ENCODE measurements at places on chromosomes 5 and 9. TPM values are rescaled to one million over a fixed set of nuclear protein-coding genes. Genes with fewer than 3 reads are reported as not detected.

DNA sequence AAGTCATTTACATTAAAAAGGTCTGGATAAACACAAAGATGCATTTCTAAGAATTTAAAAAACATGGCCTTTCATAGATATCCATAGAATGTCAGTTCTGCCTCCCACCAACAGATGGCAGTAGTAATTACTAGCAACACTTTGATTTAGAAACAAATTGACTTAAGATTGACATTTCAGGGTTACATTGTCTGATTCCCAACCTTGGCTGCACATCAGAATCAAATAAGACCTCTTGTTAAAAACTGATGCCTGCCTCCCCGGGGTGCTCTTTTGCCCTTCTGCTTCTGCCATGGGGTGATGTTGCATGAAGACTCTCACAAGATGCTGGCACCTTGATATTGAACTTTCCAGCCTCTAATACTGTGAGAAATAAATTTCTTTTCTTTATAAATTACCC, 146.2 kb upstream of the GPR151 start:
- ATAC-seq, result no peak

GRCh38 chr5:61280205-61280604, 51.9 kb upstream of the ZSWIM6 start:
- peak; percentile 44 for ATAC-seq

DNA sequence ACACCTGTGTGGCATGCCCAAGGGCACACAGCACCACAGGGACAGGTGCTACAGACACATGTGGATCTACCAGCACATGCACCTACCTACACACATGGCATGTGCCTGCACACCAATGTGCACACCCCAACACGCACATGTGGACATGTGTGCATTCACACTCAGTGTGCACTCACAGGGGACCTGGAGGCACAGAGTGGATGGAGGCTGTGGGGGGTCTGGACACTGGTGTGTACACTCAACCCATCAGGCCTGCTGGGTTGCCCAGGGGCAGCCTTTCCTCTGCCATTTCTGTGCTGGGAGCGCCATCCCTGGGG, 1.7 kb downstream of the CRB2 start:
- no peak for ATAC-seq

Gene ADGRD2
- not detected for total RNA-seq

DNA sequence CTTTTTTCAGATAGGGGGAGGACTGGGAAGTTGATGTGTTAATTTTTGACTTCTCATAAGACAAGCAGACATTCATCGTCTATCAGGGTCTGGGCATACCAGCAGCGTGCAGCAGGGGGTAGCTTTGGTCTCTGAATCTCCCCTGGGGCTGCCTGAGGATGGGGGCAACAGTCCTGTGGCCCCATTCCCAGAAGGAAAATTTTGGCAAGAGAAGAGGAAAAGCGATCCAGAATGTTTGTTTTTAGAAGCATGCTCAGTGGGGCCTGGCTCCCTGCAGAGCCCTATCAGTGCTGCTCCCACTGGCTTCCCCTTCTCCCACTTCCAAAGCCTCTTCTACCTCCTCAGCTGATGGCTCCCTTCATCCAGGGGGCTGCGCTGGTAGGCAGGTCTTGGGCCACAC, 194.8 kb upstream of the IL12B start:
- no peak for ATAC-seq

- no peak for ATAC-seq
Measured at GRCh38 chr9:78121488-78121887, 89.9 kb upstream of the GNAQ start.

GRCh38 chr5:133806847-133807246, 161.6 kb downstream of the C5orf15 start:
- ATAC-seq, result no peak

DNA sequence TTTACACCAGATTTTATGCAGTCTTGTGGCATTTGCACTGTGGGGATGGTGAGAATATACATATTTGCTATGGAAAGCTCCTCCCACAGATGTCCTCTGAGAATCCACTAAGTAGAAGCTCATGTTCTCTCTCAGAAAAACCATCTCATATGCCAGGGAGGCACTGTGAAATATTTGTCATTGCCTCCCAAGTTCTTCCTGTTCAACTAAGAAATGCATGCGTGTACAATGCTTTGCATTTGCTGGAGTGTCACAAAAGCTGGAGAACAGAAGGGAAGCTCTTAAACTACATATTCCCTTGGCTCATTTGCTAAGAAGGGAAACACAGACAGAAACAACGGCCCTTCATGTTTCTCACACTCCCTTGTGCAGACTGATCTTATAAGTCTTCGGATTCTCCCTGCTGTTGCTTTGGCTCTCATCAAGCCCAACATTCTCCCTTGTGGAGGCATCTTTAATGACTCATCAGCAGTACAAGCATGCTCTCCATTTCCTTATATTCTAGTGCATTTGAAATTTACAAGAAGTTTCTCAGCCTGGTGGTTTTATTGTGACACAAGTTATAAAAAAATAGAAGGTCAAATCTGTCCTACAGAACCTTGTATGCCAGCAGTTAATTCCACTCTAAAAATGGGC, 220.6 kb downstream of the TRIM36 start:
- no peak for ATAC-seq

Gene DCTN3
- 78.4 TPM for total RNA-seq

Gene PDCD1LG2
- 1.5 TPM for total RNA-seq

Gene TUSC1
- not detected for total RNA-seq

- no peak for ATAC-seq
Measured at GRCh38 chr5:75021219-75021618, 31.1 kb downstream of the GCNT4 start.

DNA sequence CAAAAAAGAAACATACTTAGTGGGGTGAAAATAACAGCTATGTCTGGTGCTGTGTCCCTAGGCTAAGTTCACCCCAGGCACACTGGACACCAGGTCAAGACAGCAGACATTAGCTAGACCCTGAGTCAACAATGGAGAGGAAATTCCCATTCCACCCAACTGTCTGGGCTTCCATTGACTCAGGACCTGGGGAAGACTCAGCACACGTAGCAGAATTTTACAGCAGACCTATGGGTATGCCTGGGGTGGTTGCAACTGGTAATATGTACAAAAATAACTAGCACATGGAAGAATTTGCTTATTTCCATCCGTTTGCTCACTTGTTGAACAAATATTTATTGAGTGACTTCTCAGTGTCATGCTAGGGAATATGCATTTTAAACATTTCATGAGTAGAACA, 117.0 kb downstream of the GAS1 start:
- no peak for ATAC-seq

Gene SEMA6A
- not detected for total RNA-seq

Gene PHF2
- 15.1 TPM for total RNA-seq

Gene CXCL14
- total RNA-seq, result not detected

DNA sequence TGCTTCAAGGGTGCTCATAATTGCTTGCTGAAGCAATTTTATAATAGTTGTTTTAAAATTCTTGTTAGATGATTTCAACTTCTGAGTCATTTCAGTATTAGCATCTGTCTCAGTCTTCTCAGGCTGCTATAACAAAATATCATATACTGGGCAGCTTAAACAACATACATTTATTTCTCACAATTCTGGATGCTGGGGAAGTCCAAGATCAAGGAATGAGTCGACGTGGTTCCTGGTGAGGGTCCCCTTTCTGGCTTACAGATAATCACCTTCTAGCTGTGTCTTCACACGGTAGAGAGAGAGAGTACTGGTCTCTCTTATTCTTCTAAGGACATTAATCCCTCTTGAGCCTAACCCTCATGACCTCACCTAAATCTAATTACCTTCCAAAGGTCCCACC, 160.4 kb downstream of the SIL1 start:
- peak; percentile 23 for ATAC-seq

GRCh38 chr9:28301281-28301680, 728.0 kb upstream of the C9orf72 start:
- ATAC-seq, result no peak

- ATAC-seq, result peak; percentile 90
Measured at GRCh38 chr5:111337133-111337532, 112.9 kb downstream of the CAMK4 start.

Gene CDH10
- total RNA-seq, result not detected

Gene SEMA4D
- 167 TPM for total RNA-seq
